ENCODE measurements at places on chromosomes 1 and 21.

- no peak for DNase-seq
Observed at GRCh38 chr1:56461158-56462127, 117.9 kb downstream of the PLPP3 start.

DNA sequence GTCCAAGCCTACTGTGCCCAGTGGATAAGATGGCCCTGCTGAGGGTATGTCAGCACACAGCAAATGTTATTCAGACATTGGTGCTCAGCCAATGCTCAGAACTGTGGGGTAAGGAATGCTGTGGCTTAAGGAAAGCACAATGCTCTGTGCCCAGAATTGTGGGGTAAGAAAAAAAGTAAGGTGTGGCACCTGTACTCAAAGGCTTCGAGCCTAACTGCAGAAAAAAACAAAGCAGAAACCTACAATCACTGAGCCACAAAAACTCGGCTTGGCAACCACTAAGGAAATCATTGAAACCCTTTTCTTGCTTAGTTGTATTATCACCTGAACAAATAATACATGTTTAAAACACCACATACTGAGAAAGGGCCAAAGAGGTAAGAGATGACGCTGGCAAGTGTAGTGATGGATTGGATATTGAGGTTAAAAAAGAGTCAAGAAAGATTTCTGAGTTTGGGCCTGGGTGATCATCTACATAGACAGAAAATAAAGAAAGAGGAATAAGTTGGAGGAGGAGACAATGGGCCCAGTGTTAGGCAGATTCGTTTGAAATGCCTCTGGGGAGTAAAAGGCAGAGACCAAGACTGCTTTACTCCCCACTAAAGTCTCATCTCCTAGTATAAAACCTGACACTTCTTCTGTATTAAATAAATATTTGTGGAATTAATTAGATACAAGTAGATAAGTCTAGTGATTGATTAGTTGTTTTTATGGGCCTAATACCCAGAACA, 25.9 kb upstream of the ATP1A1 start:
- no peak for DNase-seq

- DNase-seq: no peak
Observed at GRCh38 chr1:152168535-152168868, 9.5 kb upstream of the RPTN start.

- DNase-seq: peak; percentile 19
Observed at GRCh38 chr1:210292231-210292871, 36.4 kb upstream of the HHAT start.
